CD8-positive, alpha-beta T cell (primary cell): ENCODE measurements at places on chromosomes 16 and 17.

DNA sequence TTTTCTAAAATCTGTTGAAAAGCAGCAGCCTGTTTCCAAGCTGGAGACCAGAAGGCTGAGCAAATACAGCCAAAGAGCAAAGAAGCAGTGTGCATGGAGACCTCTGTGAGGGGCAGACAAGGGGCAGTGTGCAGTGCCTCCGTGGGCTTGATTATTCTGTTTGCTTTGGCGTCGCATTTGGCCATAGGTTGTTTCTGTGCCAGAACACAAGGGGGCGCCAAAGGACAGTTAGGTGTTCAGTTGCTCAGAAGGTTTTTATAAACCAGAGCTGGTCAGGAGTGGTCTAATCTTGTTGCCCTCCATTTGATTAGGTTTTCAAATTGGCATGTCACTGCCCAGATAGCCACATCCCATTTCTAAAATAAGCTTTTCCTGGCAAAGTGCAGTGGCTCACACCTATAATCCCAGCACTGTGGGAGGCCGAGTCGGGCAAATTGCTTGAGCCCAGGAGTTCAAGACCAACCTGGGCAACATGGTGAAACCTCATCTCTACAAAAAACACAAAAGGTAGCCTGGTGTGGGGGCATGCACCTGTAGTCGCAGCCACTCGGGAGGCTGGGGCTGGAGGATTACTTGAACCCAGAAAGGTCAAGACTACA lies 10.6 kb downstream of the MYH3 start:
- DNase-seq: peak; percentile 86

GRCh38 chr17:81561494-81561885 lies 9.3 kb upstream of the FAAP100 start:
- DNase-seq: no peak

- DNase-seq: no peak
Observed at GRCh38 chr16:81456523-81457325, 12.1 kb downstream of the CMIP start.

GRCh38 chr16:67910158-67910557 lies 17.1 kb downstream of the PSKH1 start:
- no peak for DNase-seq

- DNase-seq: no peak
Observed at GRCh38 chr17:804541-805435, 22.6 kb downstream of the MRM3 start.

GRCh38 chr16:11256661-11257130 lies 692 bp upstream of the SOCS1 start:
- no peak for DNase-seq

- no peak for DNase-seq
Observed at GRCh38 chr17:63911041-63911635, at the start of gene CSHL1. Gene CSHL1 (minus strand): TSS chr17:63911258. CDS start chr17:63911196, 62 bp downstream.

DNA sequence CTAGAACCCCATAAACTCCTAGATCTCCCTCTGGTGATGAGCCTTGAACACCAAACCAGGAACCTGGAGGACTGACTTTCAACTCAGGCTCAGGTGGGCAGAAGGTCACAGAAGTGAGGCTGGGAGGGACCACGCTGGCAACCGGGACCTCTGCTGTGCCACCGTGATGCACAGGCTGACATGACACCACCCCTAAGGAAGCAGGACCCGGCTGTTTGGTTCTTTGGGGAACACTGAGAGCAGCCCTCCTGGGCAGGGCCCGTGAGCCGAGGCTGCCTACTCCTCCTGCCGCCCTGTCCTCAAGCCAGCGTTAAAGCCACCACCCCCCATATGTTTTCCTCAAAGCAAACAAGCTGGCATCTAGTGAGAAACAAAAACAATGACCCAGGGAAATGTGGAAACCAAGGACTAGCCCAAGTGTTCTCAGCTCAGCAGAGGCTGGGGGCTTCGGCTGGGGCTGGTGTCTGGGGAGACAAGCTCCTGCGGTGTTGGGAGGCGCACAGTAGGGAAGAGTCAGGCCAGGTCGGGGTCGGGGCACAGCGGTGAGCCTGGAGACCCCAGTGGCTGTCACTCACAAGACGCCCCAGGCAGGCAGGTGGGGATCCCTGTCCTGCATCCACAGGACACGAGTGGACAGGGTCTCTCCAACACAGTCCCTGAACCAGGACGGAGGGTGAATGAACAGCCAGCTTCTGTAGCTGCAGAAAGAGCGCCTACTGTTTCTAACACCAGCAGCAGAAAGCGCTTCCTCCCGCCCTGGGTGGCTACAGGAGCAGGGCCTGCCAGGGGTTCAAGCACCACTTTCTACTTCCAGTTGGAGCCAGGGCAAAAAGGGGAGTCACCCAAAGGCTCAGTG lies 1.7 kb downstream of the SMIM5 start:
- no peak for DNase-seq

DNA sequence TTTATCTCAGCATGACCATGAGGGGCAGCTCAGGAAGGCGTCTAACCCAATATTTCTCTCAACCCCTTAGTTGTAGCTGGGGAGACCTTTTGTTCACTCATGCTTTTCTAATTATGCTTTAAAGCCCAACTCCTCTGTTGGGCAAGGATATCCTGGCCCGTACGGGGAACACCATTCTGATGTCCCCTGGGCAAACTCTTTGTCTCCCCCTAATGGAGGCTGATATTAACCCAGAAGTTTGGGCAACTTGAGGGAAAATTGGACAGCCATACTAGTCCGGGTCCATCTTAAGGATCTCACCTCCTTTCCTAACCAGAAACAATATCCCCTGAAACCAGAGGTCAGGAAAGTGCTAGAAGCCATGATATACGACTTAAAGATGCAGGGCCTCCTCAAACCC lies 143.7 kb upstream of the COX10 start:
- no peak for DNase-seq

DNA sequence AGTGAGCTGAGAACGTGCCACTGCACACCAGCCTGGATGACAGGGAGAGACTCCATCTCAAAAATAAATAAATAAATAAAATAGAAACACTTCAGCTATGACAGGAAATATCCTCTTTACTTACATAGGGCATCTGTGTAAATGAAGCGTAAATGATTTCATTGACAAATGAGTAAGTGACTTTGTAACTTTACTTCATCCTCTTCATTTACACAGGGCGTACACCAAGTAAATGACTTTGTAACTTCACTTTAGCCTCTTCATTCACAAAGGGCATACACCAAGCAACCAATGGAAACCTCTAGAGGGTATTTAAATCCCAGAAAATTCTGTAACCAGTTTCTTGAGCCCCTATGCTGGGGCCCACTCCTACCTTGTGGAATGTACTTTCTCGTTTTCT lies 16.2 kb upstream of the KLHDC4 start:
- no peak for DNase-seq

GRCh38 chr16:14203166-14203565 lies 132.0 kb downstream of the MRTFB start:
- no peak for DNase-seq

- no peak for DNase-seq
Observed at GRCh38 chr16:89561884-89562599, 1.6 kb downstream of the RPL13 start.

DNA sequence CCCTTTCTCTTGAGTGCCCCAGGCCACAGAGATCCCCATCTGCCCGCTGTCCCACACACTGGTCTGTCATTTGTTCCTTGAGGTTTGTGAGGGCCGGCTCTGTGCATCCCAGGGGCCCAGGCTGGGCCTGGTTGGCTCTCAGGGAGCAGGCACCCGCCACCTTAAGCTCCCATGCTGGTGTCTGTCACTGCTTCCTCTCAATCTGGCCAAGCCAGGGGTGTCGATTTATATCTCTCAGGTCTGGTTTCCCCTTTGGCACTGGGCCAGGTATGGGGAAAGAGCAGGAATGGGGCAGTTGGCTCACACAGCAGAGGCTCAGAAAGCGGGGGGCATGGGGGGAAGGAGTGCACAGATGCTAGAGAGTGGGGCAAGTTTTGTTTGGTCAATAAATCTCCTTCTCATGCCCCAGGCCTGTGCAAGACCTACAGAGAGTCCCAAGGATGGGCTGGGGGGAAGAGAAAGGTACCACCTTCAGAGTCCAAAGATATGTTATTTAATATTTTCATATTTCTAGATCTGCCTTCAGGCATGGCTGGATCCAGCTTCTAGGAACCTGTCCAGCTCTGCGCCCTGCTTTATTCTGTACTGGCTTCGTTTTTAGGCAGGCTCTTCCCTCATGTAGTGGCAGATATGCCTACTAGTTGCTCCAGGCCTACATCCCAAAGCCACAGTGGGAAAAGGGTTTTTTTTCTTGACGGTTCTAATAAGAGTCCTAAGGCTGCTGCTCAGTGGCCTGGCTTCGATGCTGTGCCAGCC lies 34.3 kb downstream of the IL4R start:
- no peak for DNase-seq

DNA sequence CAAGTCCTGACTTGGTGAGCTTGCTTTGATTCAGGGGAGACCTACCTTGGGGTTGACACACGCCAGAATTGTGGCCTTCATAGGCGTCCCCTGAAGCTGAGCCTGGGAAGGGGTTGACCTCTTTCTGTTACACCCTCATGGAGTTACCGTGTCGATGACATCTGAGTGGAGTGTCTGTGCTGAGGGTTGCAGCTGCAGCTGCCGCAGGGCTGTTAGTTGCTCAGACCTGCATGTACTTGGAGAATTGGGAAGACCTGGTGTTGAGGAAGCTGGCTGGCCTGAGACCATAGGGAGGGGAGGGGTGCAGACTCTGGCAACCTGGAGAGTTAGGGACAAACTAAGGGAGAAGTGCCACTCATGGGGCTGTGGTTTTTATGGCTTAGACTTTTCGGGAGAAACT lies 9.6 kb downstream of the GSE1 start:
- DNase-seq: no peak

DNA sequence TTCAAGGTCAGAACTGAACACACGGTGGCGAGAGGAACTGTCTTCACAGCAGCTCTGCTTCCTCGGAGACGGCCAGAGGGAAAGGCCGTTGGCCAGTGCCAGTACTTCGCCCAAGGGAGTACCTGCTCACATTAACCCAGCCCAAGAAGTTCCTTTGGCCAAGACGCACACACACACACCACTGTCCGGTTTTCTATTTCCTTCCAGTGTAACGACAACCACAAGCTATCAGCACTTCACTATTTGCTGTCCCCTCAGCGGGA lies 744 bp upstream of the GGNBP2 start:
- DNase-seq: peak; percentile 27

DNA sequence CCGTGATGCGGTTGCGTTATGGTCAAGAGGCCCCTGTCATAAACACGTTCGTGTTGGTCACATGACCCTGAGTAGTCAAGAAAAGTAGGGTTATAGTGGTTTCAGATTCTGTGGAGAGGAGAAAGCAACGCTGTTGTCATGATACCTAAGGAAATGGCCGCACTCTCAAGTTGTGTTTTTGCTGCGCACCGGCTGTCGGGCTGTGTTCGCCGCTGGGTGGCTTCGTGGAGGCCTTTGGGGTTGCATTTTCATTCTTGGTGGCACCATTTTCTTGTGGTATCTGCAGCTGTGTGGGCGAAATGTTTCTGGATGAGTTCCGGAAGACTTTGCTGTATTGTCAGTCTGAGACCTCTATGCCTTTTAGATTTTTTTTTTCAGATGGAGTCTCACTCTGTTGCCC lies 35.0 kb downstream of the DEF8 start:
- no peak for DNase-seq

DNA sequence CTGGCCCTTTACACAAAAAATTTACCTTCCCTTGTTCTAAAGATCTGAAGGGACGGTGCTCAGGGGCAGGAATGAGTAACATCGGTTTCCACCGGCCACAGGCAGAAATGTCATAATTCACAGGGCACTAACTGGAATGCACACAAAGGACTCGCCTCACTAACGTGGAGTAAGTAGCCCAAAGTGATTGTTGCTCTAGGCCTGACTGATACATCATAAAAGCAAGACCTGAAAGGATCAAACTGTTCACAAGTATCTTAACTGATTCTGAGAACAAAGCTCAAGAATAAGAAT lies 8.9 kb upstream of the TCF25 start:
- no peak for DNase-seq
